ENCODE measurements at places on chromosomes 16 and 17. TPM values are rescaled to one million over a fixed set of nuclear protein-coding genes. Genes with fewer than 3 reads are reported as not detected.

The HOXB2 gene
- 19.5 TPM for polyA plus RNA-seq

DNA sequence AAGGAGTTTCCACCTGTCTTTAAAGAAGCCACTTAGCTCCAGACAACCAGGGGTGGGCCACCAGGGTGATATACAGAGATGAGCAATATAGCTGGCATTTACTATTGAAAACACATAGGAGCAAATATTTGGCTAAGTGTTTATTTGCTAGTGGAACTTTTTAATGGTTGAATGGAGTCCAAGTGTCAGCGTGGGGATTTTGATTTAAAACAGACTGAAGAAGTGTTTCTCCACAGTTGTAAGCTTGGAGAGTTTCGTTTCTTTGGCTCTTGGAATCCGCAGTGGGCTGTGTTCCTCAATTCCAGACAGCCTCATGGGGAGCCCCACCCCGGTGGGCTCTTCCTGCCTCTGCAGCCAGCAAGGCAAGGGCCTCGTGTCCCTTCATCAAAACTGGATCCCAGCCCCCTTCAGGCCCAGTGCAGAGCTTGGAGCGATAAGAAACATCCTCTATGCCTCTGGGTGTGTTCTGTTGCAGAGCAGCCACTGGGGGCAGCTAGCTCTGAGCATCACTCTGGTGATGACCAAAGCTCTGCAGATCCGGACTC, 36.1 kb downstream of the NOG start:
- no peak for DNase-seq

- no peak for DNase-seq
Observed at GRCh38 chr16:85455534-85455933, 157.6 kb upstream of the GSE1 start.

DNA sequence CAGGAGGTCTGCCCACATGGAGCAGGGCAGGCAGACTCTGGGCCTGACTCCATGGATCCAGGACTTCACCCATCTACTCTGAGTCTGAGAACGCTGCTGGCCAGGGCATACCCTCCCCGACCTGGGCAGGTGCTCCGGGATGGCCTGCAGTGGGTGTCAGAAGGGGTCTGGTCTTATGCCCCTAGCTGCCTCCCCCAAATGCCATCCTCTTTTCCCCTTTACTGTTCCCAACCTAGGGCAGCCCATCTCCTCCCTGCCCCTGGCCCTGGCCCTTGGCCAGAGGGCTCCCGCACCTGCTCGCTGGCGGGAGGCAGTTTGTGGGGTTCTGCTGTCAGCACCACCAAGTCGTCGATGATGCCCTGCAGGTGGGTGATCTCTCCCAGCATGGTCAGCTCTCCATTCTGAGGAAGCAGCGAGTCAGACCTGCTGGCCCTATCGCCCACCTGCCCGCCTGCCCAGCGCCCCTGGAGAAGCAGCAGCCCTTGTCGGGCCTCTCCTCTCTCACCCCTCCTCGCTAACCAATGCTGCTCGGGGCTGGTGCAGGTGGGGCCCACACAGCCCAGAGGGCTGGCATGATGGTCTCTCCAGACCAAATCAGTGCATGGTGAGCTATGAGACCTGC, 8.2 kb downstream of the MTSS2 start:
- no peak for DNase-seq

GRCh38 chr17:65548269-65548969, 13.0 kb downstream of the AXIN2 start:
- no peak for DNase-seq

- no peak for DNase-seq
Observed at GRCh38 chr17:19578545-19578944, 44.9 kb downstream of the SLC47A1 start.

GRCh38 chr17:62581764-62582163, 45.7 kb upstream of the MRC2 start:
- DNase-seq: no peak

GRCh38 chr17:2853283-2854142, 57.3 kb downstream of the RAP1GAP2 start:
- DNase-seq: no peak

The SLC25A39 gene
- 117 TPM for polyA plus RNA-seq

DNA sequence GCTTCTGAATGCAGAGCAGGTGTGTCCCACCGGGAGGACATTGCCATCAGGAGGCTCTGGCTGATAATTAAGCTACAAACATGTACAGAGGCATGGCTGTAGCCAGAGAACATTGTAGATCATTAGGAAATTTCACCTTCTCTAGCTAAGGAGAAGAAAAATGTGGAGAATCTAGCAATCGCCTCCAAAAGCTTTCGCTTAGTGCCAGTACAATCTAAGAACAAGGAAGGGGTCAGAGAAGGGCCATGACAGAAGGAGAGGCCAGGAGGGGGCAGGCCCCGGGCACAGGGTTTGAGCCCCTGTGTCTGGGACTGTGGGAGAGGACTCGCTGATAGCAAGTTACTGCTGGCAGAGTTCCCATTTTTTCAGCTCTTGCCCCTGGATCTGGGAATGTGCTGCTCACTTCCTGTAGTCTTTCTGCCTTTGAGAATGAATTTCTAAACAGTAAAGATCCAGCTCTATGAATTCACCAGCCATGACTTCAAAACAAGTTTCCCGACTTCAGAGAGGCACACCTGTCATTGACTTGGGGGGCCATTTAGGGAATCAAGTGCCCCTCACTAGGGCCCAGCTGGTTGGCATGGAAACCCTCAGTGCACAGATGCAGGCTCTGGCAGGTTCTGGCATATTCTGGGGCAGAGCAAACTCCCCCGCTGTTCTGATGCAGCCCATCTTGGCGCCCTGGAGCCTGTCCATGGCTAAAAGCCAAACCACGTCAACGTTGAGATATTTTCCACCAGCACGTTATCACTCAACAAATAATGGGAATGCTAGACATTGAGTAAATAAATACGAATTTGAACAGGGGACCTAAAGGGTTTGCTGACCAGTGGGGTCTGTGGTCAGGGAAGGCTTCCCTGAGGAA, 59.5 kb upstream of the CACNG4 start:
- DNase-seq: no peak

DNA sequence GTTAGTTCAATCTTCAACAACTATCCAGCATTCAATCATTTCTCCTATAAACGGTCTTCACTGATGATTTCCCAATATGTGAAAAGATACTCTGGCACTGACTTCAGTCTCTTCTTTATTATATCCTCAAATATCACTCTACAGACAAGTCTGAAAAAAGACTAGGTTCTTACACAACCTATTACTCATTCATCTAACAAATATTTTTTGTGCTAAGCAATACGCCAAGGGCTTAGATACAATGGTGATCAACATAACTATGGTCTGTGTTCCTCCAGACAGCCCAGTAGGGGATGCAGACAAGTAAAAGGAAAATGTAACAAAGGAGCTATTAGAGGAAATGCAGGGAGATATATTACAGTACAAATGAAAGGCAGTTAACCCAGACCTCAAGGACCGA, 63.9 kb downstream of the MYO1D start:
- no peak for DNase-seq

DNA sequence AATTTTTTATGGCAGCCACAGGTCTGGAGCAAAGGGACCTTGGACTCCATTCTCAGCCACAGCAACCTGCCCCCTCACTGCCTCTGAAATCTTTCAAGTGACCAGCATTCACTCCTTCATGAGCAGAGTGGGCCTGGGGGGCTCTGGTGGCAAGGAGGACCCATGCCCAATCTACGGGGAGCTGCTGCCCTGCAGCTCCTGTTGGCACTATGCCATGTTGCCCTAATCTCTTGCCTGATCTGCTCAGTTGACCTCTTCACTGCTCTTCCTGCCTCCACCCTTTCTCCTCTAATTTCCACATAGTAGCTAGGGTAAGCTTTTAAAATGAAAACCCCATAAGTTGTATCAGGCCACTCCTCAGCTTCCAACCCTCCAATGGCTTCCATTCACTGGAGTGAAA, 2.9 kb upstream of the PRKCB start:
- no peak for DNase-seq

The NLRC3 gene
- 1.9 TPM for polyA plus RNA-seq

GRCh38 chr16:68116256-68116867, 31.2 kb downstream of the NFATC3 start:
- DNase-seq: no peak

GRCh38 chr17:79852748-79853147, 13.5 kb upstream of the CBX4 start:
- no peak for DNase-seq

The KRTAP9-8 gene
- polyA plus RNA-seq: not detected
